ENCODE measurements at places on chromosomes 6 and 20.

DNA sequence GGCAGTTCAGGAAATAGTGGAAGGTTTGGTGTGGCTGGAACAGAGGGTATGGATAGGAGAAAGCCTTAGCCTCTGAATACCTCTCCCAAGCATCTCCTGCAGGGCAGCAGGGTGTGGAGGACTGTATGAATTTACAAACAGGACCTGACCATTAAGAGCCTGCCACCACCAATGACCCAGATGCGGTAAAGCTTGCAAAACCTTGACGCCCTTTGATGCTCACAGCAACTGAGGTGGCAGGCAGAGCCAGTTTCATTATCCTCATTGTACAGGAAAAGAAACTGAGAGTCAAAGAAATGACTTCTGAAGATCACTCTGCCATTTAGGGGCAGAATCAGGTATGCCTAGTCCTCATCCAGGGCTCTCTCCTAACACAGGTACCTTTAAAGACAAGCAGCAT, 2.4 kb downstream of the HM13 start:
- no peak for DNase-seq

DNA sequence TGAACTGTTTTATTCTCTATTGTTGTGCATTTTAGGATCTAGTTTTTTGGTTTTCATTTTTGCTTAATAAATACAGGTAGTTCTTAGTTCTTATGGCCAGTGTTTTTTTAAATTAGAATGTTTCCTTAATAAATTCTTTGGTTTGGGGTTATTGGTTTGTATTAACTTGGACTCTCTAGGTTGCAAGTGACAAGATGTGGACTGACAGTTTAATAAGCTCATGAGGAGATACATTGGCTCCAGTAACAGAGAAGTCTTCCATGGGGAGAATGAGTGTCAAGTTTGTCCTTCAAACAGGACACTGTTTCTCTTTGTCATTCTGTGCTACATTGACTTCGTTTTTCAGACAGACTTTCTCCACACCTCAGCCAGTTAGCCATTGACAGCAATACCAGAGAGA, 39.7 kb downstream of the SNX9 start:
- DNase-seq = no peak

DNA sequence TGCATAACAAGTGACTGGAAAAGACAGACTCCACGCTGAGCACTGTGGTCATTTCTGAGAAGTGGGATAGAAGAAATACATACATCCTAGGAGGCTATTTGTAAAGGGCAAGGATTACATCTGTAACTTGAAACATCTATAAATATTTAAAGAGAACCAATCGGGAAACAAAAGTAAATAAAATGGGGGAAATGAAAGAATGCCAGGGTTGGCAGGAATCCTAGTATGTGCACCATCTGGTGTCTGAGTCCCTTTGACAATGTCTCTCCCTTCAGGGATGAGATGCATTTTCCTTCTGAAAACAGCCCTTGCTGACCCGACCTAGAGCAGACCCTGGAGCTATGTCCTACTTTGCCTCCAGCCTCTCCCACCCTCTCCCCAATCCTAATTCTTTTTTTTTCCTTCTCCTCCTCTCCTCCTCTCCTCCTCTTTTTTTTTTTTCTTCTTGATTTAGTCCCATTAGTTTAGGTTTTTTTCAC, 53.2 kb downstream of the VSTM2L start:
- DNase-seq = no peak

GRCh38 chr6:167479901-167480648, 155.2 kb downstream of the TTLL2 start:
- DNase-seq = no peak

- DNase-seq = no peak
These were observed 95.7 kb downstream of the COL21A1 start for GRCh38 chr6:56151609-56152224.

DNA sequence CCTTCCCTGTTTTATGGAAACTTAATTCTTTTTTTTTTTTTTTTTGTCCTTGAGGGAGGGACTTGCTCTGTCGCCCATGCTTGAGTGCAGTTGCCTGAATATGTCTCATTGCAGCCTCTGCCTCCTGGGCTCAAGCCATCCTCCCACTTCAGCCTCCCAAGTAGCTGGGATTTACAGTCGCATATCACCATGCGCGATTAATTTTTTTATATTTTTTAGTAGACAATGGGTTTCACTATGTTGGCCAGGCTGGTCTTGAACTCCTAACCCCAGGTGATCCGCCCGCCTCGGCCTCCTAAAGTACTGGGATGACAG, 654 bp downstream of the TMEM14C start:
- no peak for DNase-seq

DNA sequence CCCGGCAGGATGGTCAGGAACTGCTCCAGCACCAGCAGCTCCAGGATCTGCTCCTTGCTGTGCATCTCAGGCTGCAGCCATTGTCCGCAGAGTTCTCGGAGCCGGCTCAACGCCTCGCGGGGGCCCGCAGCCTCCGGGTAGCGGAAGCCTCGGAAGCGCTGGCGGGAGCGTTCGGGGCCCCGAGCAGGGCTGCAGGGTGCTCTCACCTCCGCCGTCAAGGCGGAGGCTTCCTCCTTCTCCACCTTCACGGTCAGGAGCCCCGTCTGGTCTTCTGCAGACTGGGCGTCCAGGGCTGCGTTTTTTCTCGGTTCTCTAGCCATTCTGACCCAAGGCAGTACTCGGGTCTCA, 434 bp downstream of the ZKSCAN4 start:
- DNase-seq = peak; percentile 14

GRCh38 chr6:136253734-136254133, 3.6 kb upstream of the MTFR2 start:
- DNase-seq = no peak

GRCh38 chr6:148200293-148200692, 142.3 kb upstream of the SASH1 start:
- no peak for DNase-seq

DNA sequence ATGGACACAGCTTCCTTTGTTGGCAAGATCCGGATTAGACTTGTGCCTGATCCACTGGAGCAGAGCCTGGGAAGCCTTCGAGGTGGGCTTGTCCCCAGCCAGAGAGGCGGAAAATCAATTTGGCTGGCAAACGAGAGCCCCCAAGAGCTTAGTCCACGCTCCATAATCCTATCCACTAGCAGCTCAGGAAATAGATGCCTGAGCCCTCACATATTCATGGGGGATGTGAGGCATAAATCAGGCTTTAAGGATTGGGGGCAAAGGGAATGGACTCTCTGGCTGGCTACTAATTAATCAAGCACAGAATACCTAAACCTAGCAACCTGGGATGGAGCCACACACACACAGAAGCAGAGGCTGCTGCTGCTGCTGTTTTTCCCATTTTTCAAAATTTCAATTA, 137.9 kb downstream of the PKHD1 start:
- no peak for DNase-seq

DNA sequence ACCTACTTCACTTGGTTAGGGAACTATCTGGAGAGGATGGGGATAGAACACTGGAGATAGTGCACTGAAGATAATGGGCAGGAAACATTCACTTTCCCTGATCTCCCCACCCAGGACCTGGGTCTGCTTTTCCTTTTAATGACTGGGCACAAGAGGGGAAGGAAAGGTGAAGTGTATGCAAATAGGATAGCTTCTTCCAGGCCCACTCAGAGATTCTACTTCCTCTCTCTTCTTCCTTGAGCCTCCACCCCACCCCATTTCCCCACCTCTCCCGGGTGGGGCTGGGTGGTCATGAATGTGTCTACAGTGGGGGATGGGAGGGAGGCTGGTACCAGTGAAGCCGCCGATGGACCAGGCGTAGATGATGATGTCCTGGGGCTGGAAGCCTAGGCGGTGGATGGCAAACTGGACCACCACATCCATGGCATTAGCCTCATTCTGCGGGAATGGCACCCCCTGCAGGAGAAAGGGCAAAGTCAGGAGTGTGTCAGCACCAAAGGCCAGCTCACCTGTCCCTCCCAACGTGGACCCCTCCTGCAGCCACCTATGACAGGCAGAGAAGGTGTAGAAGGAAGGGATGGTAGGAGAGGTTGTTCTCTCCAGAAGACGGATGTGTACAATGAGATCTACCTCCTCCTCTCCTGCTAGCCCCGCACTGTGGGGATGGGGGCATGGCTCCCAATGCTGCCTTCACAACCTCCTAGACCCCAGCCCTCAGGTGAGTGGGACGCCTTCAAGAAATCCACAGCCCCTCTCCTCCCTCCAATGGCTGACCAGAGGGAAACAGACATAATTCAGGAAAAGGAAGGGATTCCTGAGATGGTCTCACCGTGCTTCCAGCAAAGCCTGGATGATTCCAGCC, 8.6 kb upstream of the LY6G5C start:
- DNase-seq = no peak

GRCh38 chr6:109690373-109690736, 647 bp downstream of the AK9 start:
- DNase-seq = peak; percentile 51

DNA sequence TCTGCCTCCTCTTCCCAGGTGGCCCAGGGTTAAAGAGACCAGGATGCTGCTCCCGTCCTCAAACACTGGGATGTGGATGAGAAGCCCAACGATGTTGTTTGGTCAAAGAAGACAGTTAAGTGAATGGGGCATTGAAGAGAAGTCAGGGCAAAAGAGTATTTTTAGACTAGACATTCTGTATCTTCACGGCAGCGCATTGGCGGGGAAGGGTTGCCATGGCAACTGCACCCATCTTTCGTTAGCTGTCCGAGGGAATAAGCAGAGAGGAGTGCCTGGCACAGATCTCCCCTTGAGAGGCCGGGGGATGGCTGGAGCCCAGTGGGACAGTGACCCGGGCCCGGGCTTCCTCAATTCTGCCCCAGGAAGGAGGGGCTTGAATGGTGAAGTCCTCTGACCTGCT, 56.4 kb upstream of the GPR31 start:
- no peak for DNase-seq

GRCh38 chr6:22322103-22323030, 25.5 kb upstream of the PRL start:
- no peak for DNase-seq

Data from activated T-cell treated with anti-CD3 and anti-CD28 coated beads for 1 hour (primary cell).